ENCODE measurements at places on chromosomes 1 and 21.

GRCh38 chr1:172781513-172782140 lies 122.7 kb downstream of the FASLG start:
- no peak for DNase-seq

GRCh38 chr1:9821710-9822109 lies 2.1 kb downstream of the CLSTN1 start:
- no peak for DNase-seq

- DNase-seq, result peak; percentile 43
These were observed 103.7 kb upstream of the NFIA start for GRCh38 chr1:60978421-60979357.

GRCh38 chr1:86701731-86702130 lies 2.6 kb upstream of the SH3GLB1 start:
- DNase-seq, result no peak

GRCh38 chr1:207124389-207124788 lies 20.4 kb downstream of the C4BPA start:
- no peak for DNase-seq

- no peak for DNase-seq
These were observed 50.2 kb downstream of the LAMC2 start for GRCh38 chr1:183236158-183236725.

DNA sequence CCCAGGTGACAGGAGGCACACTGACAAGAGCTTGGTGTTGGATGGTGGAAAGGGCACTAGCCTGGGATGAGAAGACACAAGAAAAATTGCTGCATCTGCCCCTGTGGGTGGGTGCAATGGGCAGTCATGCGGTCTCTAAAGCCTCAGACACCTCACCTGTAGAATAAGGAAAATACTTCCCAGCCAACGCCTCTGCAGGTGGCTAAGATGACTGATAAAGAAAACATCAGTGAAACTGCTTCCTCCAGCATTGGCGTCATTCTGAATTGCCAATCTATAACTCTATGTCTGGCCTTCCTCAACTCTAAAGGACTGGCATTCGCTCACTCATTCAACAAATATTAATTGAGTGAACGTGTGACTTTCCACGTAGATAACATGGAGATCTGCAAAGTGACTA lies 100.4 kb upstream of the F3 start:
- DNase-seq, result no peak

DNA sequence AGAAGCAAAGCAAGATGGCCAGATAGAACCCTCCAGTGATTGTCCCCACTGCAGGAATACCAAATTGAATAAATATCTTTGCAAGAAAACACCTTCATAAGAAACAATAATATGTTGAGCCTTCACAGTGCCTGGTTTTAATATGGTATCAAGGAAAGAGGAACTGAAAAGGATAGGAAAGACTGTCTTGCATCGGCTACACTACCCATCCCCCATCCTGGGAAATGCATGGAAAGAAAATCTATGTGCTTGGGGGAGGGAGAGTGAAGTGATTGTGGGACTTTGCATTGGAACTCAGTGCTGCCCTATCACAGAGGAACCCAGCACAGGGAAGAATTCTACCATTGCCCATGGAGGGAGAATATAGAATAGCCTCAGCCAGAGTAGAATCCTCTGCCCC lies 28.6 kb upstream of the AK5 start:
- no peak for DNase-seq

- peak; percentile 73 for DNase-seq
These were observed 90.6 kb downstream of the SGIP1 start for GRCh38 chr1:66624412-66625060.

GRCh38 chr1:20472860-20473711 lies 12.9 kb downstream of the CAMK2N1 start:
- peak; percentile 53 for DNase-seq
